ENCODE measurements at places on chromosomes 1 and 21. TPM values are rescaled to one million over a fixed set of nuclear protein-coding genes. Genes with fewer than 3 reads are reported as not detected.

DNA sequence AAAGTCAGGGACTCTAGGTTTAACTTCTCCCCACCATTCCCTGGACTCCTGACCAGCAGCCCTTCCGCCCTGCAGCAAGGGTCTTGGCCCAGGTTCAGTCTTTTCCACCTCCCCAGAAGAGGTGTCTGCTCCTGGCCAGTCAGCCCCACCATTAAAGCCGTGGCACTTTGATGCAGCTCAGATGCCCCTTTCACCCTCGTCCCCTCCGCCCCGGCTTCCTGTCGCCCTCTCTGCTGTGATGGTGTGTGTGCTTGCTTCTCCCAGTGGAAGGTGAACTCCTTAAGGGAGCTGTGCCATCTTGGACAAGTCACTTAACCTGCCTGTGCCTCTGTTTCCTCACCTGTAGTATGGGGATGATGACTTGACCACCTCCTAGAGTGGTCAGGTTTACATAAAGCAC, 17.8 kb upstream of the TTC4 start:
- DNase-seq, result no peak

GRCh38 chr1:183263886-183264602, 78.0 kb downstream of the LAMC2 start:
- DNase-seq, result no peak

DNA sequence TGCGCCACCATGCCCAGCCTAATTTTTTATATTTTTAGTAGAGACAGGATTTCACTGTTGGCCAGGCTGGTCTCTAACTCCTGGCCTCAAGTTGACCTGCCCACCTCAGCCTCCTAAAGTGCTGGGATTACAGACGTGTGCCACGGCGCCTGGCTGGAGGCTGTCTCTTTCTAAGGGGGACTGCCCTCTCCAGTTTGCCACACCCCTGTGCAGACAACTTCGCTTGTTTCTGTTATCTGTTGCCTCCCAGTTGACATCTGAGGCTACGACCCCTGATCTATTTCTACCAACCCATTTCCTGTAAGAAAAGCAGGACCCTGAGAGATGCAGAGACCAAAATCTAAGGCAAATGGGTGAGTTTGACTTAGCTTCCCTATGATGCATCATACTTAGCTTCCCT, 24.0 kb upstream of the VASH2 start:
- DNase-seq, result no peak

DNA sequence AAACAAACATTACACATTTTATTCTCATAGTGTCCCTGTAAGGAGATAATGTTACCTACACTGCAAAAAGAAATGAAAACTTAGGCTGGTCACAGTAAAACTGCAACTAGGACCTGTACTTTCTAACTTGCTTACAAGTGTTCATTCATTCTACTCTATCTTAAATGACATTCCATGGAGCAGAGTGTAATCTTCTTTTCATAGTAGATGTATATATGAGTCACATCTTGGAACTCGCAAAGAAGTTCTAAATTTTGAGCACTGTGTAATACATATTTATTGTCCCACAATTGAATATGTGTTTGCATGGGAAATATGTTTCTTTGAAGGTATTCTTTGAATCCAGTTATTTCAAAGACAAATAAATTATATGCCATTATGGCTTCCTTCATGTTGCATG, 1258.5 kb upstream of the ADGRL2 start:
- DNase-seq, result no peak

GRCh38 chr1:212567638-212568037, 40.9 kb upstream of the ATF3 start:
- no peak for DNase-seq

DNA sequence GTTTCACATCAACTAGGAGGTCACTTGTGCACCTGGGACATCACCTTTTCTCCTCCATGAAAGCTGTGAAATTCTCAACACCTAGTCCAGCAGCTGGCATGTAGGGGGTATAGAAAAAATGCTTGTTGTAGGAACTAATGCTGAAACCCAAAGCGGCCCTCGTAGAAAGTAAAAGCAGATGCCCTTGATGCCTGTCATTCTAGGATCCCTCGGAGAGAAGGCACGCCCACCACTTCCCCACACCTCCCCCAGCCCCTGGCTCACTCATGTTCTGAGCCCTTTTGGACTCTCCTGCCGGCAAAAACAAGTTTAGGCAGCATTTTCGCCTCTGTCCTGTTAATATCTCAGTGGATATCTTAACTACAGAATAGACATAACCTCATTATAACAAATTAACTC, 36.5 kb downstream of the RIPK4 start:
- no peak for DNase-seq

GRCh38 chr1:233277637-233278606, 17.6 kb downstream of the PCNX2 start:
- DNase-seq, result no peak

DNA sequence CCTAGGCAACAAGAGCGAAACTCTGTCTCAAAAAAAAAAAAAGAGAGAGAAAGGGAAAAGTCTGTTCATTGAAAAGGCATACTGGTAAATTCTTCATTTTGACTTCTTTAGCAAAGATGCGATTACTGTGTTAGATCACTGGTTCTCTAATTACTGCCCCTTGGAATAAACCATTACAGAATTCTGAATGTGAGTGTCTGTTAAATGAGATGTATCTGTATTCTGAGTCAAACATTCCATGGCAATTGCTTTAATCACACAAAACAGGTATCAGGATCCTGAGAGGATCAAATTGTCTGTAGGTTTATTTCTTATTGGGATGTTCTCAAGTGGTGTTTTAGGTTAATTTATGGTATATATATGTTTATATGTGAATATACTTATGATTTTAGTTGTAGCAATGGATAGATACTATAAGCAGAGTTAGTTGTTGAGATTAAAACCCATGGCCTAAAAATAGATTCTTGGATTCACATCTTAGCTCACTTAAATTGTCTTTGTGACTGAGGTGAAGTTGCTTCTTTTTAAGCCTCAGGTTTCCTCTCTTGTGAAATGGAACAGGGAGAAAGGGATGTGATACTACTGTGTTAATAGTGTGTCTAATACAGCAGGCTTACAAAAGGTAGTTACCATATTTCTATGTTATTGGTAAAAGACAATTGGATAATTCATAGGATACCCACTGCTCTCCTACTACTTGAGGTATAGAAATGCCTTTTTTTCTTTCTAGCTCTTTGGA, 16.2 kb downstream of the SRRM1 start:
- no peak for DNase-seq

GRCh38 chr1:12206792-12207424, 22.9 kb upstream of the VPS13D start:
- DNase-seq, result peak; percentile 76

DNA sequence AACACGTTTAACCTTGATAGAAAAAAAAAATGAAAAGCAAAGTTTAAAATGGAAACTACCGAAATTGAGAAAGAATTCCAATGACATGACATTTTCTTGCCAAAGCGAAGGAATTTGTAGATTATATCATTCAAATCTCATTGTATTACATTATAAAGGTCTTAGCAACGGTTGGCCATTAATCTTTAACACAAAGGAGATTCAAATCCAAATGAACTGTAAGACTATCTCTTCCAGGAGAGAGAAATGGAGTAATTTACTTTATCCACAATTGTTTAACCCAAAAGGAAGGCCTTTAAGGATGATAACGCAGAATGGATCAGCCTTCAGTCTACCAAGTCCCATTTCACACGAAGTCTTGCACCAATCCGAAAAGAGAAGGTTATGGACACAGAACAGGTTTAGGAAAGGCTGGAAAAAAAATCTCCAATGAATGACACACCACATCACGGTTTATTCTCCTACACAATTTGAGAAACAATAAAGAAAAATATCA, 1.5 kb downstream of the ENAH start:
- no peak for DNase-seq

- no peak for DNase-seq
These were observed 22.4 kb downstream of the TCP10L start for GRCh38 chr21:32562915-32563314.

DNA sequence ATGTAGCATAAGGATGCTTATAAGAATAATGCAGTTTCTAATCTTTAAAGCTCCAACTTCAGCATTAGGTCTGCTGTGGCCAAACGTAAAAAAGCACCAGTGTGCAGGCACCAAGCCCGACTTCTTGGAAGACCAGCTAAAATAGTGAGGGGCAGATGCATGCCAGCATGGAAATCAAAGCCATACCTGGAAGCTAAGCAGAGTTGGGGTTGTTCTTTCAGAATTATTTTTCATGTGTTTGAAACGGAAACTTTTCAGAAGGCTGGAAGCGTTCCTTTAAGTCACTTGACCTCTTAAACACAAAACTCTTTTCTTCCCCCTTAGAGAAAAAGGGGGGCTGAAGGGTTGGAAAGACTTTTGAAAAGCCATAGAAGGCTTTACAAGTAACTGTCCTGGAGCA, 329.2 kb upstream of the C1orf87 start:
- DNase-seq, result no peak

DNA sequence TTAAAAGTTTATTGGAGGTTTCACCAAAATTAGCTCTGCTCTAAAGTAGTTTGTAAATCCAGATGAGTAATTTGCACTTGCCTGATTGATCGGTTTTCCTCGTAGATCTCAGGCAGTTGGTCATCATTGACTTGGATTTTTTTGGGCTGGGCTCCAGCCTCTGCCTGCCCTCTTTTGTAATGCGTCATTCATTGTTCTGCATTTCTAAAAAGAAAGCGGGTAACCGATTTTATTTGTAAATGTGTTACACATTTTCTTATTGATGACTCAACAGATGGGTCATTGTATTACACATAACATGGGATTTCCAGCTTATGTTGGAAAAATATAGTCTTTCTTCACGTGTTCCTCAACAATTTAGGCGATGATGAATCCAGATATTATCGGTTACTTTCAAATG, 5.5 kb downstream of the ETS2 start:
- DNase-seq, result no peak

DNA sequence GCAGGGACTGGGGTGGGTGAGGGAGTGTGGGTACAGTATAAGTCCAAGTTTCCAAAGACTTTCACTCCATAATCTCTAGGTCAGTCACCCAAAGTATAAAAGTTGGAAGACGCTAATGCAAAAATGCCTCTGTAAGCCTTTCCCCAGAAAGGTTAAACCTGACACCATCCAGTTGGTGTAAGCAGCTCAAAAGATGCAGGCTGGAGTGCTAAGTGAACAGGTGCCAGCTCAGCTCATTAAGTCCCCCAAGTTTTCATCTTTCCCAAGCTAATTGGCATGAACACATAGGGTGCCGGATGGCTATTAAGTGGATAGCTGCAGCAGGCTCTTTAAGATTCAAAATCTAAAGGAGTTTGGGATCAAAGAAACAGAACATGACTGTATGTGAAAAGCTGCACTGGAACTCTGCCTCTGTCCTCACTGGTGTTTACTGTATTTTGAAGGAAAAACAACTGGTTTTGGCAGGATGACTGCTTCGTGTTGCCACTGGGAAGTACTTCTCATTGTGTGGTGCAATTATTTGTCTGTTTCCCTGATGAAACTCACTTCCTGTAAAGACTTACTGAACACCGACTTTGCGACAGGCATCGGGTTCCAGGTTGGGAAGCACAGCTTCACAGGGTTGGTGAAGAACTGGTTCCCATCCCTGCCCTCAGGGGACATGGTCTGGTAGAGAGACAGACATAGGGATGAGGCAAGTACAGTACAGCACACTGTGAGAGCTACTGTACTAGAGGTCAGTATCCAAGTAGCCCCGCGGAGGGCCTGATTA, 152.7 kb downstream of the DAB1 start:
- DNase-seq, result no peak

- no peak for DNase-seq
These were observed 119.7 kb downstream of the HHAT start for GRCh38 chr1:210448297-210448892.

FAM163A gene
- total RNA-seq, result 0.28 TPM

C8B gene
- total RNA-seq, result not detected

CENPL gene
- 7.9 TPM for total RNA-seq

KRTAP6-2 gene
- total RNA-seq, result not detected

PTGS2 gene
- 8.3 TPM for total RNA-seq

SPRR2B gene
- total RNA-seq, result not detected

C1QB gene
- total RNA-seq, result 1,987 TPM

RIMKLA gene
- total RNA-seq, result 0.68 TPM

LRRC7 gene
- total RNA-seq, result not detected

ADGRL4 gene
- total RNA-seq, result 72.5 TPM

FAM72A gene
- 4.6 TPM for total RNA-seq

NHLH2 gene
- not detected for total RNA-seq

MYOG gene
- not detected for total RNA-seq
